ENCODE measurements at places on chromosomes 4 and X.
A peak's percentile ranks its signal among the peaks of the same experiment; 100 is the strongest.

GRCh38 chr4:8201321-8201781, 2.3 kb downstream of the SH3TC1 start:
- no peak for DNase-seq

DNA sequence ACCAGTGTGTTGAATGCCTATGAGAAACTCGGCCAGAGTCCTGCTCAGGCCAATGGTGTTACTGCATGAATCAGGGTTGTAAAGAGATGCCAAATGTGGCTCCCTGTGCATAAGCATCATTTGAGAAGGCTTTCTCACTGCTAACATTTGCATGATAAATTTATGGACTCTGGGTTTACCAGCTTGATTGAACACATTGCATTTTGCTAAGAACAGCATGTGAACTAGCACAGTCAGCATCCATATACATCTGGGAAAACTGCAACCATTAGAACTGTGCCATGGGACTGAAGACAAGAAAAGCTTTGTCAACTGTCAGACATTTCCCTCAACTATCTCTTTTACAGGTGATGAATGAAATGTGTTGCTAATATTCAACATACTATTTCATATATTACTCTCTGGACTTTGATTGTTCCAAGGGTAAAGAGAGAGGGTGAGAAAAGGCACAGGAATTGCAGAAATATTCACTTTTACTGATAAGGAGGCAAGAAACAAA, 1427.4 kb upstream of the ADGRL3 start:
- DNase-seq, result no peak

DNA sequence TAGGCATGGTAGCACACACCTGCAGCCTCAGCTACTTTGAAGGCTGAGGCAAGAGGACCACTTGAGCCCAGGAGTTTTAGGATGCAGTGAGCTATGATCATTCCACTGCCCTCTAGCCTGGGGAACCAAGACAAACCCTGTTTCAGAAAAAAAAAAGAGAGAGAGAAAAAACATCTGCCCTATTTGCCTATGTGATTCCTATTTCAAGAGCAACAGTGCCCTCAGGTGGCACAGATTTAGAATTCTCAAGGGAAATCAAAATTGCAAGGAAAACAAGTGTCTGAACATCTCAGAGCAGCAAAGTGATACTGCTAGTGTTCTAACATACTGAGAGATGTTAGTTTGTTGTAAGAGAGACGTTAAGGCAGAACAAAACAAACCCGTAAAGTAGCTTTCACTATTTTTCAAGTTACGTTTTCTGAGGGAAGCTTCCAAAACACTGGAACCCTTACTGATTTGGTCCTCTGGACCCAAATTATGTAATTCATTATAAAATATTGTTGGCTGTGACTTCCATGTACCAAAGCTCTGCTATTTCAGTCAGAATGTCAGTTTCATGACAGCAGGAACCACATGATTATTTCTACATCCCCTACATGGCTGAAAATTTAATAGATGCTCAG, 7.9 kb downstream of the BDH2 start:
- DNase-seq, result peak; percentile 60

GRCh38 chr4:99815597-99816011, 1.0 kb upstream of the DAPP1 start:
- peak; percentile 100 for DNase-seq
